Stimulated activated CD8-positive, alpha-beta memory T cell treated with anti-CD3 and anti-CD28 coated beads, Interleukin-15, amount 100 ng/mL, for 48 hours (primary cell): ENCODE measurements at places on chromosomes 3 and 15.

DNA sequence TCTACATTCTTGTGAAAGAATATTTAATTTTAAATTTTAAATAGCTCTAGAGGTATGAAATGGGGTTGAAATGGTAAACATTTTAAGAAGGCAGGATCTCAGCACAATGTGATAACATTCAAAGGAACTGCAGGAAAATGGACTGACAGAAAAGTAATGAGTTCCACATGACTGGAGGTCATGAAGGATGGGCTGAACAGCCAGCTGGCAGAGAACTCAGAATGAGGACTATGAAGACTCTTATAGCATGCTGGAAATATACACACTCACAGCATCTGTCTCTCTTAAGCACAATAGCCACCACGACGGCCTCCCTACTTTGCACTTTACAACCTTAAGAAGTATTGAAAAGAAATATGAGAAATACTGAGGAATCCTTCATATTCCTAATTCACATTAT lies 94.7 kb downstream of the TNIK start:
- no peak for DNase-seq

GRCh38 chr3:167996514-167996913 lies 99.2 kb downstream of the GOLIM4 start:
- no peak for DNase-seq

- no peak for DNase-seq
These were observed 18.0 kb downstream of the SPPL2A start for GRCh38 chr15:50747523-50747922.

GRCh38 chr3:156575641-156576040 lies 20.7 kb upstream of the SSR3 start:
- DNase-seq, result no peak

GRCh38 chr15:83300826-83301225 lies 16.4 kb upstream of the BNC1 start:
- no peak for DNase-seq

- DNase-seq, result no peak
These were observed 241.0 kb upstream of the GBE1 start for GRCh38 chr3:82002491-82002890.

- DNase-seq, result no peak
These were observed 149.8 kb downstream of the APBA2 start for GRCh38 chr15:29035336-29036285.

DNA sequence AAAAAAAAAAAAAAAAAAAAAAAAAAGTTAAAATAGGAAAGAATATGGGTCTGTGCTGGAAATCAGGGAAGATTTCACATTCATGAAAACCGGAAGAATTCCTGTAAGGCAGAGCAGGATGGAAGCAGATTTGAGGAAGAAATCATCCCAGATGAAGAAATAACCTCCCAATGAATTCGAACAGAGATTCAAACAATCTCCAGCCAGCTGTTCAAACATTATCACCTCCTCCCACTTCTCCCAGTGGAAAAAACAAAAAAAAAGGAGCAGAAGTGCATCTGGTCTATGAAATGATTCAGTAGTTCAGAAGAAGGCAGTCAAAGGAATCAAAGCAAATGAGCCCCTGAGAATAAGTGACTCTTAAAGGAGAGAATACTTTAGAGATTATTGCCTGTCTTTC lies 33.1 kb downstream of the CP start:
- DNase-seq, result no peak

DNA sequence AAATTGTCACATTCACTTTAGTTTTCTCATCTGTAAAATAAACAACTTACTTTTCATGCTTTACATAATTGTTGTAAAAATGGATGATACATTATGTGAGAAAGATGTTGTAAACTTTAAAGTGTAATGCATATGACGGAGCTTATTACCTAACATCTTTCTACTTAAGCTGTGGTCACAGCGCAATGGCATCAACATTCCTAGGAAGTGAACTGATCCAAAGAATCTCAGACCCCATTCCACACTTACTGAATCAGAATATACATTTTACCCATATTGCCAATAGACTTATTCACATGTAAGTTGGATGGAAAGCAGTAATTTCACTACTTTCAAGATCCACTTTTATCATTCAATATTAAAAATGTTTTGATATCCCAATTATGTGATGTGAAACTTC lies 497.5 kb downstream of the FGF12 start:
- DNase-seq, result no peak

DNA sequence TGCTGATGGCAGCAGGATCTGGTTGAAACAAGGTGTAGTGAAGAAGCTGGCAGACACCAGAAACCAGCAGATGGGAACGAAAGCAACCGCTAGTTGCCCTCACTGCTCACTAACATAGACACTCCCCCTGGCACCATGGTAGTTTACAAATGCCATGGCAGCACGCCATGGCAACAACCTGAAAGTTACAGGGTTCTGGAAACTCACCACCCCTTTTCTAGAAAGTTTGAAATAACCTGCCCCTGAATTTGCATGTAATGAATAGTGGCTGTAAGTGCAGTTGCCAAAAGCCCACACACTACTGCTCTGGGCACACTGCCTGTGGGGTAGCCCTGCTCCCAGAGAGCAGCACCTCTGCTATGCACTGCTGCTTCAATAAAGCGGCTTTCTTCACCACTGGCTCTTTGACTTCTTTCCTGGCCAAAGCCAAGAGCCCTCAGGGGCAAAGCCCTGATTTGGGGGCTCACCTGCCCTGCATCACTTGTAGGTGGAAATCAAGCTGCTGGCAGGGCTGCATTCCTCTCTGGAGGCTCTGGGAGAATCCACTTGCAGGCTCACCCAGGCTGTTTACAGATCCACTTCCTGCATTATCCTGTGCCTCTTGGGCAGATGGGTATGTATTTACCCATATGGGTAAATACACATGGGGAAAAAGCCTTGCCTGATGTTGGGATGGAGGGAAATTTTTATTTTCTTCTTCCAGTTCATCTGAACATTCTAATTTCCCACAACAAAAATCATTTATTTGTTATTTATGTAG lies 2.0 kb upstream of the GP9 start:
- DNase-seq, result no peak

- DNase-seq, result no peak
These were observed 31.9 kb downstream of the PCCB start for GRCh38 chr3:136281966-136282520.

DNA sequence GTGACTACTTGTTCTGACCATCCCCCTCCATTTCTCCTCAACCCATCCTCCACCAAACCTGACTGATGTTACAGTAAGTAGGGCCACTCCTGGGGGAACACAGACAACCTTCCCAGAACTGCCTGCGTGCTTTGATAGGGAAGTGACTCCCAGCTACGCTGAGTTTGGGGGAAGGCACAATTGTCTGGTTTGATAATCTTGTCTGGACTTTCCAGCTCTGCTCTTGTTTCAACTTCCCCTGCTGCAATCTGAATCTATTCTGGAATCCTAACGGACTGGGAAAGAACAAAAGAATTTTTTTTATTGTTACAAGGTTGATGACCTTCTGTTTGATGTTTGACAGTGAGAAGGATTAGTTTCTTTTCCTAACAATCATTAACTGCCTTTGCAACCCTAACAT lies 895.6 kb downstream of the ROBO1 start:
- DNase-seq, result no peak

DNA sequence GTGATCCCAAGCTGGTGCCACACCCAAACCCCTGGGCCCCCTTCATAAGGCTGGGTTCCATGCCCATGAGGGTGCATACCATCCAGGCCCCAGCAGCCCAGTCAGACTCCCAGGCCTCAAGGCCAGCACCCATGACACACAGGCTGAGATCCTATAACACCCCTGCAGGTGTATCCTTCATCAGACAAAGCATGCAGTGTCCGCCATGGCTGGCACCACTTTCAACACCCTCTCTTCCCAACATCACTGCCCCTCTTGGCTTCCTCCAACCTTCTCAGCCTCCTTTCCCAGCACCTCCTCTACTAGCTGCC lies 3.5 kb downstream of the CCDC51 start:
- no peak for DNase-seq

DNA sequence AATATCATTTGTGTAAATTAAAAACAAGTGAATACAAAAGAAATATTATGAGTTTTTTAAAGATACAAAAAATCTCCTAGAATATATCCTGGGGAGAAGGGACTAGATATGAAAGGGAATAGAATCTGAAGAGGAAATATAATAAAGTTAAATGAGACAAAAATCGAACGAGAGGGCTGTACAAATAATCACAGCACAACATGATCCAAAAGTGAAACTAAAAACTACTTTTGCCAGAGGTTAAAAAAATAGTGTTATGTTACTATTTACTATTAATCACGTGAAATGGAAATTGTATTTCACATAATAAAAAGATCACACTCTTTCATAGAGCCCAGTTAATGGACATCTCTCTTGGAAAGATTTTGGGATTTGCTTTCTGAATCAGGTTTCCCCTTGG lies 28.6 kb downstream of the CGGBP1 start:
- no peak for DNase-seq

DNA sequence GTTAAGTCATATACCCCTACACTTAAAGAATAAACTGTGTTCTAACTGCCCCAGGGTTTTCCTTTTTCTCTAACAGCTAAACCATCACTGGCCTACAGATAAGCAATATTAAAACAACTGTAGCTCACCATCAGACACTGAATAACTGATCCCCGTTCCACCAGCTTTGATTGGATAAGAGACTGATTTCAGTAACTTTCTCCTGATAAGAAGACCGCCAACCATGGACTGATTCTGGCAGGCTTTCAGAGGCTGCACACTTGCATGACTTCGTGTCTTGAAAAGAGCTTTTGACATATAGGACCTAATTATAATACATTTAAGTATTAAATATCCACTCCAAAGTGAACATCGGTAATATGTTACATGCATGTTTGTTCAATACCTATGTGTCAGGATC lies 15.3 kb upstream of the CEP97 start:
- no peak for DNase-seq

DNA sequence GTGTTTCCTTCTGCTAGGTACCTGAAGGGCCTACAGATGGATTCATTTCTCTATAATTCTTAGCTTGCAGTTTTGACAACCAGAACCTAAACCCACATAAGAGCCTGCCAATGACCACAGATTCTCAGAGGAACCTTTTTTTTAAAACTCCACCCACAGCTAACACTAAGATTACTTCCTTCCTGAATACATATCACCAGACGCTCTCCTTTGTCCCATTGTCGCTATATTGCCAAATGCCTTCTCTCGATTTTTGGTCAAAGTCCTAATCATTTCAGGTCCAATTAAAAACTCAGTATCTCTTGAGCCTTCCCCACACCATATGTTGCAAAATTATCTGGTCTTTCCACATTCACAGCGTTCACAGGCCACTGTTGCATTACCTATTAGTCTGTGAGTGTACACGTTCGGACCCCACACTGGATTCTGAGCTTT lies 12.4 kb downstream of the ZNF710 start:
- no peak for DNase-seq

GRCh38 chr15:47266566-47266965 lies 450.7 kb upstream of the SEMA6D start:
- no peak for DNase-seq

GRCh38 chr15:90530250-90531051 lies 728 bp downstream of the CRTC3 start:
- DNase-seq, result peak; percentile 28

- DNase-seq, result no peak
These were observed 995 bp downstream of the CHST14 start for GRCh38 chr15:40471808-40472150.

DNA sequence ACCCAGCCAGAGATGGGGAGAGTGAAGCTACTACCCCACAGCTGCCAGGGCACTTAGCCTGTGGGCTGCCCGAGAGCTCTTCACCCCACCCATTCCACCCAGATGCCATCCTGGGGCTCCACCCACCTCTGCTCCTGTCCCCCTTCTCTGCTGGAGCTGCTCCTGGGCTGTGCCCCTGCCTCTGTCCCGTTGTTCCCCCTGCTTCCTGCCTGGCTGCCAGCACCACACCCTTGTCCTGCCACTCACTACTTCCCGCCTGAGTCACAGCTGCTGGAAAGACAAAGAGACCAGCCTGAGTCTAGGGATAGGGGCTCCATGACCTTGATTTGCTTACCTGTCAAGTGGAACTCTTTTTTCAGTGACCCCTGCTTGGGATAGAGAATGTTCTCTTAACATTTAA lies 12.4 kb downstream of the GNAI2 start:
- DNase-seq, result no peak

DNA sequence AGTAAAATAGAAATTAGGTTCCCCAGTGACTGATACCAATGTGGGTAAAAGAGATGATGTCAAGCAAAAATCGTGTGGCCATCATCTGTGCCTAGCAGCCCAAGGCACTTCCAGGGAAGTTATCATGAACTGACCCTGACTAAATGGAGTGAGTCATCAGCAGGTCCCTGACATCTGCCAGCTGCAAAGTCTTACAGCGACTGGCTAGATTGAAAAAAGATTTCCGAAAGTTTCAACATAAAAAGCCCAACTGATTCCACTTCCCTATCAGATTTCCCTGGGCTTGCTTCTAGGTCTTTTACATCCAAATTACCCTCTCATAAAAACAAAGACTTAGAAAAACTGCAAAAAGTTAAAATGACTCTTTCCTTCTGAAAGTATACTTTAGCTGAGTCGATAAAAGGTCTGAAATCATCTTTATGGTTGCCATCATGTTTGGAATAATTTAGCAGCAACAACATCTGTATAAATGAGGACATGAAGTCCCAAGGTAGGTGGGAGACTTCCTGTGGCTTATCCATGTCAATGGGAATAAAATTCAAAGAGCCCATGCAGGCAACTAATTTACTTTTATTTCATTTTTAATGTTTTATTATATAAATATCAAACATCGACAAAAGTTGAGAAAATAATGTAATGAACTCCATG lies 342.8 kb downstream of the ERC2 start:
- no peak for DNase-seq

DNA sequence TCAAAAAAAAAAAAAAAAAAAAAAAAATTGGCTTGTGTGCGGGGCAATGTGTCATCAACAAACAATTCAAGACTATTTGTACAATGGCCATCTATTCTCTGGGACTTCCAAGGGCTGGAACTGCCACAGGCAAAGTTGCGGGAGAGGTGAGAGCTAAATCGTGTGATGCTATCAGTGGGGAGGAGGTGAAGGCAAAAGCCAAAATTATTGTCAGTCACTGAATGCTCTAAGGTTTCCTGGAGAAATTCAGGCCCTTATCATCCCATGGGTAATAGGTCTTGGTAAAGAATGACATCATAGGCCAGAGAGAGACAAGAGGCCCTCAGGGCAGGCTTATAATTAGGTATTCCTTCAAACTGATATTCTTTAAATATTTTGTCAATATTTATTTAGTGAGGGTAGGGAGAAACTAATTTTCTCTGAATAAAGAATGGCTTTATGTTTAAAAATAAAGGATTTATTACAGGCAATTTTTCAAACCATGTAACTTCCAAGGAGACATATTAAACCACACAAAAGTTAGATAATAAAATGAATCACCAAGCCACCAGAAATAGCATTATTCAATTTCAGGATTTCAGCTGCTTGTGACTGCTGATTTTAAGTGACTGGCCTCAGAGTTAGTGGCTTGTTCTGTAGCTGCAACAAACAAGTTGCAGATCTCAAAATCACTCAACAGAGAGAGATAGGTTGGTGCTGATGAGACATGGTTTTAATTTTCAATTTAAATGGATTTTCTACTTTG lies 226.3 kb upstream of the MRPL3 start:
- no peak for DNase-seq

DNA sequence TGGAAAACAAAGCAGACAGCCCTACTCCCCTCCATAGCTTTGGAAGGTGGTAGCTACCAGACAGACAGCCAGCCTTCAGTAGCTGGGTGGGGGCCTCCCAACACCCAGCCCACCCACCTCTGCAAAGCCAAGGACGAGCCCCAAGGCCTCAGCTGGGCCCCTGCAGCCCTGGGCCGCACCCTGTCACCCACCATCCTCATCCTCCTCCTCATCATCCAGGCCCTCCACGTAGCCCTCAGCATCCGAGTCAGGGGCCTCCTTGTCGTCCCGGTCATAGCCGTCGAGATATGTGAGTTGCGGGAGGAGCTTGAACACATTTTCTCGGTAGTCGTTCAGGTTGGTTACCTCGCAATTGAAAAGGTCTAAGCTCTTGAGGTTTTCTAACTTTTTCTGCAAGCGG lies 36.5 kb downstream of the ANP32A start:
- DNase-seq, result no peak
